Hematopoietic multipotent progenitor cell (in vitro differentiated cells): ENCODE measurements at places on chromosomes 16 and 17.

DNA sequence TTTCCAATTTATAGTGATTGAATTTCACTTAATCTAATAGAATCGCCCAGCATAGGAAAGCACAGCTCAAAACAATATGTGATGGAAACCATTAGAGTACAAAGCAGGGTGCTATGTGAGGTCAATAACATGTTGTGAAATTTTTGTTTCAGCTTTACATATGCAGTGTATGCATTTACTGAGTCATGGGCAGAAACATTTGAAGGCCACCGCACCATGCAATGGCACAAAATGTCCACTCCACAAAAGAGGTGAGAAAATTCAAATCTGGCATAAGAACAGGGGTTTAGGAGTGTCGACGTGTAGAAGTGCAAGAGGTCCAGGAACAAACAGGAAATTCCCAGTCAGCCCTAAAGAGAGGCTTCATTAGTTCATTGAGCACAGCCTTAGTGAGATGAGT lies 131.2 kb downstream of the ANKFN1 start:
- DNase-seq, result no peak

DNA sequence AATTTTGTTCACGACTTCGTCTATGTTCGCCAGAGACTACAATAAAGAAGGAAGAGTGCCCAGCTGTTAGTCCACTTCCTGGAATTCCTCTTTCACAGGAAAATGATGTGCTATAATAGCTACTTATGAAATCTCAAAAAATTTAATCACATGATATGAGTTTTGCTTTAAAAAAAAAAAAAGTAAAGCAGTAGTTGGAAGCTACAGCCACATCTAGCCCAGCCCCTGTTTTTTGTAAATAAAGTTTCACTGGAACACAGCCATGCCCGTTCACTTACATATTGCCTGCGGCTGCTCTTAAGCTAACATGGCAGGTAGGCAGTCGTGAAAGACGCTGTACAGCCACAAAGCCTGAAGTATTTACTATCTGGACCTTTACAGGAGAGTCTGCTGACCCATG lies 15.3 kb downstream of the VPS53 start:
- no peak for DNase-seq

DNA sequence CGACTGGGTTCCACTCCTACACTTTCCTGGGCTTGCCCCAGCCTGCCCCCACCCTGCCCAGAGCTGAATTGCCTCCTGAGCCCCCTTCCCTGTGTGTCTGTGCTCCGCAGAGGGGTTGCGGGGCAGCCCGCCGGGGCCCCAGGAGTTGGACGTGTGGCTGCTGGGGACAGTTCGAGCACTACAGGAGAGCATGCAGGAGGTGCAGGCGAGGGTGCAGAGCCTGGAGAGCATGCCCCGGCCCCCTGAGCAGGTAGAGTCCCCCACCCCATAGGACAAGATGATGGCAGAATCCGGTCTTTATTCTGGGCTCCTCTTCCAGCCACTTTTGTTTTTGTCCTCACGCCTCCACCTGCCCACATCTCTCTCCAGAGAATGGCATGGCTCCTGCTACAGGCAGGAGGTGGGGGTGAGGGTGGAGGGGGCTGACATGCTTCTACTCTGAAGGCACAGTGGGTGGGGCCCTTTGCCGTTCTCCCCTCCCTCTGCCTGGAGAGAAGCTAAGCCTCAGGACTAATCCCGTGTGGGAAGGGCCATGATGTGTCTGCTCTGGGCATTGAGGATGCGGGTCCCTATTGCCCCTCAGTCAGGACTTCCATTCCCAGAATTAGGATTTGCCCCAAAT lies 3.5 kb downstream of the ACBD4 start:
- DNase-seq, result no peak

DNA sequence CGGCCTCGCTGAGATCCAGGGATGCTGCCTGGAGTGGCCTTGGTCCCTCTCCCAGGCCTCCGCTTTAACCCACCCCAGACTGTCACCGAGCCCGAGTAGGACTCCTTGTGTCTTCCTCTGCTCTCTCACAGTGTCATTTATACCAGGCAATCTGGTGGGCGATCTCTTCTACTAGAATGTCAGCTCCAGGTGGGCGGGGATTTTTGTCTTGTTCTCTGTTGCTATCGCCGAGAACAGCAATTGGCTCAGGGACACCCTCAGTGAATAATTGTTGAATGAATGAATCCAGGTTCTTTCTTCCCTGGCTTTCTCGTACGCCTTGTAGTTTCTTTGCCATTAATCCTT lies 591 bp downstream of the DHX38 start:
- DNase-seq, result no peak

- no peak for DNase-seq
These were observed 580.2 kb downstream of the CDH11 start for GRCh38 chr16:64541621-64542020.

- DNase-seq, result no peak
These were observed 607 bp upstream of the PRPSAP1 start for GRCh38 chr17:76354317-76354729.

DNA sequence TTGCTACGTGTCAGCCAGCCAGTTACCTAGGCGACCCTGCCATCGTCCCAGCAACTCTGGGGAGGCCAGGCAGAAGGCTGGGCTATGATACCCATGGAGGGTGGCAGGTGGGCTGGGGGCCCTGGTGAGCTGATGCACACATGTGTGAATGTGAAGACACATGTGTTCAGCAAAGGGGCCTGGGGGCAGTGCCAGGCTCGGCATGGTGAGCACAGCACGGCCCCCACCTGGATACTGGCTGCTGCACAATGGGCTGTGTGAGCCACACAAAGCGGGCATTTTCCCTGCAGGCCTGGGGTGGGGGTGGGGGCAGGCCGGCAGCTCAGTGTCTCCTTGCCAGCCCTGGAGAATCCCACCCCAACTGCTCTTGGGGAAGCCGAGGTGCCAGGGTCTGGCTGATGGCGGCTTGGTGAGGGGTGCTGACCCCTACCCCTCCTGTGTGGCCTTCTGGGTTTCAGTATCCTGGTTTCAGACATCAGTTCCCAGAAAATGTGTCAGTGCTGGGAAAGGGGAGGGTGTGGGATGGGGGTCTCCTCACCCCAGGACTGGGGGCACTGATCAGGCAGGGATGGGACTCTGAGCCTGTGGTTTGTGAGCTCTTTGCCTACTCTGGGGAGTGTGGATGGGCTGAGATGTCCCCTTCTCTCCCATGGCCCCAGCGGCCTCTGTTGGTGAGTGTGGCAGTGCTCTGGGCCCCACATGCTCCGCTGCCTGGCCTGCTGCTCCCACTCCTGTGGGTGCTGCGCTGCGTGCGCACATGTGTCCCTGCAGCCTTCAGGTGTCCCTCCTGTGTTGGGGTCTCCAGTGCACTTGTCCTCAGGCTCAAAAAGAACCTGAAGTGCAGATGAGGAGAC lies 5.1 kb downstream of the LLGL1 start:
- no peak for DNase-seq

- no peak for DNase-seq
These were observed 20.7 kb upstream of the ADCY7 start for GRCh38 chr16:50245417-50246298.

GRCh38 chr16:71172481-71173207 lies 57.9 kb downstream of the HYDIN start:
- DNase-seq, result no peak

DNA sequence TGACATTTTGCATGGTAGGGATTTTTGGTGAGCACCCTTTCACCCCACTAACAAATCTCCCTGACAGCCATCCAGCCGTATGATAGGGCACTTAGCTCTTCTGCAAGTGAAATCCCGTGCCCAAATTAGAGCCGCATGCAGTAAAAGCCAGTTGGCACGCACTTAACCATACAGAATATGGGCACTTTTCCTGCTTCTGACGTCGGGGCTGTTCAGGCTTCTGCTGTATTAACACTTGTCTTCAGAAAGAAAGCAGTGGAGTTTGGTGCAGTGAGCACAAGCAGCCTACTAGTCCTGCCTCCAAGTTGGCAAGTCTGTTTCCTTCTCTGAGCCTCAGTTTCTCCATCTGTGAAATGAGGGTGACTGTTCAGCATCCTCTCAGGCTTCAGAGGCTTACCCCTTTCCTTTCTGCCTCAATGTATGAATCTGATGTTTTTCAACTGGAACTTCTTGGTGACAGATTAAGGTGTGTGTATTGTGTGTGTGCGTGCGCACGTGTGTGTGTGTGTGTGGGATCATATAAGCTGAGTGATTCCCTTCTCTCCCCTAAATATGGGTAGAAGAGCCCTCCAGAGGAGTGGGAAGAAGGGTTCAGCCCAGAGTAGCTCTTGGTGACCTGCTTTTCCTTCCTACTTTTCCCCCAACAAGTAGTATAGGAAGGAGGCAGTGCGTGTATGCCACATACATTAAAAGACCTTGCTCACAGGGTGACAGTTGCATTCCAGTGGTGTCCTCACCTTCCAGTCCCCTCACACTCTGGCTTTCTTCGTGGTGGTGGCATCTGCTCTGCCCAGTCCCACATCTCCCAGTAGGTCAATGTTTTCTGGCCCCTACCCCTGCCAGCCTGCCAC lies 19.0 kb downstream of the IGF2BP1 start:
- no peak for DNase-seq

GRCh38 chr16:54242199-54242598 lies 44.4 kb downstream of the IRX3 start:
- no peak for DNase-seq

GRCh38 chr16:56732832-56733231 lies 2.9 kb downstream of the NUP93 start:
- no peak for DNase-seq

DNA sequence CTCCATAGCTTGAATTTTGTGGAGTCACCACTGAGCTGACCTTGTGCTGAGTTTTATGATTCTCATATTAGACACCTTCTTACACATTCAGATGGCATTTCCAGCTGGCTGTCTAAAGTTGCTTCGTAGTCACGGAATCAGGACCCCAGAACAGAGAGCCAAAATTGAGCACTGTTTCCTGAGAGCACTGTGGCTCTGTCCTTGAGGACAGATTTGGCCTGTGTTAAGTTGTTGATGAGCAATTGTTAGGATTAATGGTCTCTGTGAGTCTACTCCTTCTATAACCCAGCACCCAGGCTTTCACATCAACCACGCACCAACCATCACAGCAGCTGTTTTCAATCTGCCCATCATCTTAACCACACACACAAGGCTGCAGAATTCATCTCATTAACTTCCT lies 277.5 kb upstream of the HSBP1 start:
- DNase-seq, result no peak

DNA sequence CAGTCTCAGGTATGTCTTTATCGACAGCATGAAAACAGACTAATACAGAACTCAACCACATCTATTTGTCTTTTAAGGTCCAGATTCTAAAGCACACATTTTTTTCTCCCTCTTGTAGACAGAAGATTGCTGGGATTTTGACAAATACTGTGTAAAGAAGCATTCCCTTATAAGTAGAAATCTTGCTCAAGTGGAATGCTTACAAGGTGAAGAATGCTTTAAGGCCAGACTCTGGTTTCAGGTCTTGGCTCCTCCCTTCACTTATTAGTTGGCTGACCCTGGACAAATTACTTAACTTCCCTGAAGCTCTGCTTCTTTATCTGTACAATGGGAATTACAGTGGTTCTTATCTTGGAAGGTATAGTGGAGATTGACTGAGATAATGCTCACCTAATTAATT lies 242.3 kb upstream of the IRX5 start:
- DNase-seq, result no peak

- no peak for DNase-seq
These were observed 9.5 kb upstream of the HNF1B start for GRCh38 chr17:37754363-37754762.

- no peak for DNase-seq
These were observed 31.4 kb downstream of the HS3ST3B1 start for GRCh38 chr17:14332331-14332730.

GRCh38 chr17:73478334-73478733 lies 165.9 kb downstream of the SDK2 start:
- no peak for DNase-seq

- no peak for DNase-seq
These were observed 16.5 kb downstream of the PITPNM3 start for GRCh38 chr17:6539871-6540270.

GRCh38 chr17:74354123-74354522 lies 7.5 kb downstream of the BTBD17 start:
- peak; percentile 73 for DNase-seq

DNA sequence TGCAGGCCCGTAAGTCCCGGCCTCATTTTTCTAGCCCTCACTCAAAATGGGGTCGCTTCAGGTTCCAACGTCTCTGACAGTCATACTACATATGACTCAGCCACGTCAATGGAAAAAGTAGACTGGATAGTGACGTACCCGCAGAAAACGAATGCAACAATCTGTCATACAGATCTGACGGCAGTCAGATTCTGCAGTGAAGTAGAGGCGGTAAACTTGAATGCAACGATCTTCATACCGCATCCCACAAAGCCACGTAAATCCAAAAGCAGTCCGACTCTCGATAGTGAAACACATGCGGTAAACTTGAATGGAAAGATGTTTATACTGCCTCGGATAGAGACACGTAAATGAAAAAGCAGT lies 38.4 kb upstream of the ARL4D start:
- DNase-seq, result peak; percentile 94

DNA sequence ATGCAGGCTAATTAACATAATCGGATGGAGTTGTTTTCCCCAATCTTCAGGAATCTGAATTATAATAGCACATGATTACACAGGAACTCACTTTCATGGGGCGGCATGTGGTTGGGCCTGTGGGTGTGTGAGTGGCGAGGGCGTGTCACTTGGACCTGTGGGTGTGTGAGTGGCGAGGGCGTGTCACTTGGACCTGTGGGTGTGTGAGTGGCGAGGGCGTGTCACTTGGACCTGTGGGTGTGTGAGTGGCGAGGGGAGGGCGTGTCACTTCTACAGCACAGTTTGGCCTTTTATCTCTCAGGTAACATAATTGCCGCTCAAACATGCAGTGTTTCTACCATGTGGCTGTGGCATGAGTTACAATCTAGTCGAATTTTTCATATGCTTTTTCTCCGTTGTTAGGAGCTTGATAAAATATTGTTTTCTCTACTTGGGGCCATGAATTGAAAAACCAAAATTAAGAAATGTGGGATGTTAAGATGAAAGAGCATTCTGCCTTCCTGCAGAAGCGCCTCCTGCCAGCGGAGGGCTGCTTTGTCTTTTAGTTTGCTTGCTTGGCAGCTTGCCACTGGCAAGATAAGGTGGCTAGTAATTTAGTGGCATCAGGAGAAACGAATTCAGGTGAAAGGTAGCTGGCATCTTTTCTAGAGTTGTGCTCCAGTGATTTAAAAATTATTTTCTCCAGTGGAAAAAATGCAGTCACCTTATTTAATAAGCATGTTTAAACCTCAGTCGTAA lies 36.2 kb downstream of the USP10 start:
- DNase-seq, result no peak

GRCh38 chr17:72465191-72466024 lies 344.6 kb downstream of the SOX9 start:
- DNase-seq, result no peak

- no peak for DNase-seq
These were observed 30.2 kb upstream of the ZFPM1 start for GRCh38 chr16:88422733-88423447.
